ENCODE measurements at places on chromosomes 2 and 18. TPM values are rescaled to one million over a fixed set of nuclear protein-coding genes. Genes with fewer than 3 reads are reported as not detected.

DNA sequence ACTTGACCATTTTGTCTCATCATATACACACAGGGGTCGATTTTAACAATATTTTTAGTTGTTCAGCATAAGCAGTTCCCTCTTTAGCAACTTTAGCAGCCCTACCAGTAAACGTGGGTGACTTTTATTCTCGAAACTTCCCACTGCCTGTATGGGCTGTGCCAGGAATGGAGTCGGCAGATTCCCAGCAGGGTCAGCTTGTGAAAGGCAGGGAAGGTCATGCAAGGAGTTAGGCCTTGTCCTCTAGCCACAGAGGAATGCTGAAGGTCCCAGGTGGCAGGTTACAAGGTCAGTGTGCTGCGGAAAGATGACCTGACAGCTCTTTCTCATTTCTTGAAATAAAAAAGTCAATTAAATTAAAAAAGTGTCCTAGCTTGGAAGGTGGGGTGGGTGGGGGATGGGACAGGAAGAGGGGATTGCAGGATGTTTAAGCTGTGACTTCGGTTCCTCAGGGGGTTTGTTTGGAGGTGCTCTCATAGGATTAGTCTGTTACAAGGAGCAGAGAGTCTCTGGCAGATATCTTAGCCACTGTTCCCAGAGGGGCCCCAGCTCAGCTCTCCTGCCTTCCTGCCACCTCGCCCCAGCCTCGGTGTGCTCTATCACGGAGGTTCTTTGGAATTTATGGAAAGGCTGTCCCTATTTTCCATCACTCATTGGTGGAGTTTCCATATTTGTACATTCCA, 21.4 kb downstream of the DRC1 start:
- H3K27me3 ChIP-seq, result peaks cover 2% of the 10 kb centered on the region
- DNase-seq, result no peak
- no peaks in the 10 kb centered on the region for H3K36me3 ChIP-seq
- no peak overlapping the region for H3K27ac ChIP-seq
- no peak overlapping the region for H3K4me3 ChIP-seq

DNA sequence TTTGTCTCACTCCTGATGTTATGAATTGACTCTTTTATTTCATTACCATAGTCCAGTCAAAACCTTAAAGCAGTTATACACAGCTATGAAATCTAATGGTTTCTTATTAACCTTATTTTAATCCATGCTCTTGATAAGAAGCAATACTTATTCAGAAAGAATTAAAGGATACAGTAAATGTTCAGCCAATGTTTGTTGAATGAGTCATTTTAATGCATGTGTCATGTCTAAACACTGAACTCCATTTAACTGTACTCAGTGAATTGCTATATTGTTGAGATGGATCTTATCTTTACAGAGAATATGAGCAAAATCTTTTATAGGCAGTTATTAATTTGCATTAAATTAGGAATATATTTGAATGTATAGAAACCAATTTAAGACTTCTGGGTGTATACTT, 135.1 kb upstream of the TFPI start:
- H3K27ac ChIP-seq, result no peak overlapping the region
- no peak for DNase-seq
- H3K4me3 ChIP-seq, result no peak overlapping the region
- no peaks in the 10 kb centered on the region for H3K36me3 ChIP-seq

DNA sequence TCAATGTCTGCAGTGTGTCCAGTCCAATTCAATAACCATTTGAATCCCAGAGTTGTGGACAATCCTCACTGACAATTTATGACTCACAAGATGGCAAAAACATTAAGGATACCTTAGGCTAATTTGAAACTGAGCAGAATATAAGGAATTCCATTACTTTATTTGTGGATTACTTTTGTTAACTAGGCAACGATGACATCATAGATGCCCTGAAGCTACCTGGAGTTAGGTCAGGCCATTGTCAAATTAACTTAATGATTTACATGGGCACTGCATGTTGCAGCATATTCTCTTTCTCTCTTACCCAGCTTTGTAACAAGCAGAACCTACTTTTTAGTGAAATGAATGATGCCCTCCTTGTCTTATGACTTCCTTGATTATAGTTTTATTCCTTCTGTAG, 100.0 kb upstream of the CDCA7 start:
- no peaks in the 10 kb centered on the region for H3K27me3 ChIP-seq
- no peak overlapping the region for H3K4me3 ChIP-seq
- no peak overlapping the region for H3K27ac ChIP-seq
- H3K36me3 ChIP-seq, result no peaks in the 10 kb centered on the region
- H3K4me1 ChIP-seq, result no peaks in the 10 kb centered on the region

- no peaks in the 10 kb centered on the region for H3K4me1 ChIP-seq
- no peak for DNase-seq
- no peaks in the 10 kb centered on the region for H3K36me3 ChIP-seq
- no peak overlapping the region for H3K4me3 ChIP-seq
Measured at GRCh38 chr2:178306352-178307073, 112.2 kb downstream of the OSBPL6 start.

- H3K27ac ChIP-seq, result no peak overlapping the region
- H3K36me3 ChIP-seq, result no peaks in the 10 kb centered on the region
- no peak overlapping the region for H3K4me3 ChIP-seq
- no peak for DNase-seq
Measured at GRCh38 chr18:64271246-64271645, 122.4 kb upstream of the LINC00305 start.

Gene ANKRD30B
- not detected for total RNA-seq

Gene SRD5A2
- total RNA-seq, result 0.28 TPM
